SK-N-MC (cell line): ENCODE measurements at places on chromosomes 7 and 10.

DNA sequence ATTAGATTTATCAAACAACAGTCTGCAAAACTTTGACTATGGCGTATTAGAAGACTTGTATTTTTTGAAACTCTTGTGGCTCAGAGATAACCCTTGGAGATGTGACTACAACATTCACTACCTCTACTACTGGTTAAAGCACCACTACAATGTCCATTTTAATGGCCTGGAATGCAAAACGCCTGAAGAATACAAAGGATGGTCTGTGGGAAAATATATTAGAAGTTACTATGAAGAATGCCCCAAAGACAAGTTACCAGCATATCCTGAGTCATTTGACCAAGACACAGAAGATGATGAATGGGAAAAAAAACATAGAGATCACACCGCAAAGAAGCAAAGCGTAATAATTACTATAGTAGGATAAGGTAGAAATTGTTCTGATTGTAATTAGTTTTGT is 31.4 kb downstream of the LRRC17 start:
- DNase-seq = no peak

DNA sequence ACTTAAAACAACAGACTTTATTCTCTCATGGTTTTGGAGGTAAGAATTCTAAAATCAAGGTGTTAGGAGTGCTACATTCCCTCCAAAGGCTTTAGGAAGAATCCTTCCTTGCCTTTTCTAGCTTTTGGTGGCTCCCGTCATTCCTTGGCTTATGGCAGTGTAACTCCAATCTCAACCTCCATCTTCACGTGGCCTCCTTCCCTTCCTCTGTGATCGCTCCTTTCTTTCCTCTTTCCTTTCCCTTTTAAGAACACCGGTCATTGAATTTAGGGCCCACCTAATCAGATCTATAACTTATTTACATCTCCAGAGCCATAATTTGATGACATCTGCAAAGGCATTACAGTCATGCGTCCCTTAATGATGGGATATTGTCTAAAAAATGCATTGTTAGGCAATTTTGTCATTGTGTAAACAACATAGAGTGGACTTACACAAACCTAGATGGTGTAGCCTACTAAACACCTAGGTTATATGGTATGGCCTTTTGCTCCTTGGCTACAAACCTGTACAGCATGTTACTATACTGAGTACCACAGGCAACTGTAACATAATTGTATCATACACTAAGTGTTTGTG is 5.9 kb upstream of the HERC4 start:
- no peak for DNase-seq

GRCh38 chr10:126930131-126930882 is 25.1 kb downstream of the DOCK1 start:
- DNase-seq = no peak

GRCh38 chr10:68604441-68604840 is 44.3 kb downstream of the TET1 start:
- no peak for DNase-seq

GRCh38 chr7:32658467-32658869 is 163.2 kb downstream of the AVL9 start:
- DNase-seq = no peak

DNA sequence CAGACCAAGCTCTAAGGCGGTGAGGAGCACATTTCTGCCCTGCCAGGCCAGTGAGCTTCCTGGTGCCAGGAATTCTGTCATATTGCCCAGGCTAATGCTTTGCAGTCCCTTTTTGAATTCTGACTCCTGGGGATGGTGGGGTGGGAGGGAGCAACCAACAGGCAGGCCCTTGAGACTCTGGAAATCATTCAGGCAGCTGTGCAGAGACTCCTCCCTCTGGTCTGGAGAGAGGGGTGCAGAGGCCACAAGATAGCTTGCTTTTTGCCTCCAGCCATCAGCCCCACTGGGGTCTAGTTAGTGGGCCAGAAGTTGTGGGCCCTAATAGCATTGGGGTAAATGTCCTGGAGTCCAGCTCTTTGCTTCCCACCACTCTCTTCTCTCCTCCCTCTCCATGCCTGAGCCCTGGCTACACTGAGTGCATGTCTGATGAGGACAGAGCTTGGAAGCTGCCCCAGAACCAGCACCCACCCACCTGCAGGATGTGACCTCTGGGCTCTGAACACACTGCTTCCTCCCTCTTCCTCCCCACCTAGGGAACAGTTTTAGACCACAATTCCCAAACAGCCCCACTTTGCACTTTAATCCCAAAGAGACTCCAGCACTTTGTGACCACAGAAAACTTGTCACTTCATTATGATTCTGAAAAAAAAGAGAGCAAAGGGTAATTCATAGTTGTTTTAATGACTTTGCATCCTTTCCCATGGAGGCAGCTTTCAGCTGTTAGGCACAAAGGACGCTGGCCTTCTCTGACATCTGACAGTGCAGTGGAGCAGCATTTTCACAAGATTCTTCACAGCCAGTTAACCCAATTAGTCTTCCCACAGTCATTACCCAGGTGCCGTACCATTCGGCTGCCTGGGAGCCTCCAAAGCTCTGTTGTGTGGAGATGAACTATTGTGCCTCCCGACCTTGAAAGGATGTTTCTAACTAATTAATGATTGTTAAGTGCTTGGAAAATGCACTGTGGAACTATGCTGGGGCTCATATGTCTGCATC is 262.5 kb downstream of the TRIL start:
- DNase-seq = no peak

DNA sequence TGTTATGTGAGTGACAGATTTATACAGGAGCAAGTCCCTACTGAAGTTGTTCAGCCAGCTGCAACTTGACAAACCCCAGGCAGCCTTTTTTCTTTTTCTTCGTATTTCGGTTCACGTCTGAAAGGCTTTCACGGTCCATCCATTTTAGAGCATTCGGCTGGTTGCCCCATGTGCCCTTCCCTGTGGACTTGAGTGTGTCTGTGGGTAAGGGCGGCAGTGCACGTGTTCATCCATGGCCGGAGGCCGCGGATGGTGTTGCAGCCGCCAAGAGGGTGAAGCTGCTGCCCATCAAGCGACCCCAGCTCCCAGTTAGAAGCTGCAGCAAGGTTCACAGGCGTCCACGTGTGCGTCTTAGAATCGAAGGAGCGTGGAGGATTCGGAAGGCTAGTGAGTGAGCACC is 35.9 kb downstream of the PPP2R2D start:
- DNase-seq = no peak

- DNase-seq = no peak
Measured at GRCh38 chr10:7609556-7609955, 57.2 kb downstream of the ITIH5 start.
